ENCODE measurements at places on chromosomes 4 and X. TPM values are rescaled to one million over a fixed set of nuclear protein-coding genes. Genes with fewer than 3 reads are reported as not detected.
A peak's percentile ranks its signal among the peaks of the same experiment; 100 is the strongest.

GRCh38 chr4:11814758-11815157 lies 386.1 kb upstream of the HS3ST1 start:
- no peak for DNase-seq

- no peak for DNase-seq
Observed at GRCh38 chrX:427812-428725, 41.4 kb upstream of the PPP2R3B start.

- DNase-seq: no peak
Observed at GRCh38 chrX:6941041-6941440, 206.5 kb upstream of the STS start.

Gene VSIG1
- 0.31 TPM for polyA plus RNA-seq

DNA sequence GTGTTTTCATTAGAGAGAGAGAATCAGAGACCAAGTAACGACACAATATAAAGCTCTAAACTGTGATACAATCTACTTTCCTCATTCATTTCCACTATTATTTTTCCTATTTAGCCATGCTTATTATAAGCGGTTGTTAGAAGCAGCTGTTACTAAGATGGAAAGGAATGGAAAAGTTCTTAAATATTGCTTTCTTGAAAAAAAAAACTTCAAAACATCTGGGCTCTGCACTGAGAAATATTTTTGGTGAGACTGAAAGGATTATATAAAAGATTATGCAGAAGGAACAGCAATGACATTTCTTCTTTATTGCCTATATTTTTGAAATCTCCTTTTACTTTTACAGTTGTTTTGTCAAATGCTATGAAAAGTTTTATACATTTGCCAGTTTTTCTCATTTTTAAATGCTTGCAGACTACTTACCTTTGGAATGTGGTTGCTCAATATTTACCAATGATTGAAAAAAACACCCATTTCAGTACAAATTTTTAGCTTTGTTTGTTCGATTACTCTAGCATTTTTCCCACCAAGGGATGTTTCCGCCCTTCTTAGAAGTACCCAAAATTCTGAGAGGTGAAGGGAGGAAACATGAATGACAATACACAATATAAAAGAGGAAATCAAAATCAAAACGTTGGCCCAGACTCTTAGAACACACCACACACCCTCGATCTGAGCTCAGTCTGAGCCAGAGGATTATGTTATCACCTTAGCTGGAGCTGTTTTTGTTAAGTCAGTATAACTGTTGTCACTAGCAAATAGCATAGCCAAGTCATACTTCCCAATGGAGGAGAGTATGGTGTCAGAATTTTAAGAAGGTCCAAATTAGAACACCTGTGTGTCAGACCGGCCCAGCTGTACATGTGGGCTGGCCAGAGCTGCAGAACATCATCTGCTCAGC lies 18.4 kb downstream of the DKK2 start:
- no peak for DNase-seq

- no peak for DNase-seq
Observed at GRCh38 chr4:579543-580175, 3.6 kb upstream of the TMEM271 start.

DNA sequence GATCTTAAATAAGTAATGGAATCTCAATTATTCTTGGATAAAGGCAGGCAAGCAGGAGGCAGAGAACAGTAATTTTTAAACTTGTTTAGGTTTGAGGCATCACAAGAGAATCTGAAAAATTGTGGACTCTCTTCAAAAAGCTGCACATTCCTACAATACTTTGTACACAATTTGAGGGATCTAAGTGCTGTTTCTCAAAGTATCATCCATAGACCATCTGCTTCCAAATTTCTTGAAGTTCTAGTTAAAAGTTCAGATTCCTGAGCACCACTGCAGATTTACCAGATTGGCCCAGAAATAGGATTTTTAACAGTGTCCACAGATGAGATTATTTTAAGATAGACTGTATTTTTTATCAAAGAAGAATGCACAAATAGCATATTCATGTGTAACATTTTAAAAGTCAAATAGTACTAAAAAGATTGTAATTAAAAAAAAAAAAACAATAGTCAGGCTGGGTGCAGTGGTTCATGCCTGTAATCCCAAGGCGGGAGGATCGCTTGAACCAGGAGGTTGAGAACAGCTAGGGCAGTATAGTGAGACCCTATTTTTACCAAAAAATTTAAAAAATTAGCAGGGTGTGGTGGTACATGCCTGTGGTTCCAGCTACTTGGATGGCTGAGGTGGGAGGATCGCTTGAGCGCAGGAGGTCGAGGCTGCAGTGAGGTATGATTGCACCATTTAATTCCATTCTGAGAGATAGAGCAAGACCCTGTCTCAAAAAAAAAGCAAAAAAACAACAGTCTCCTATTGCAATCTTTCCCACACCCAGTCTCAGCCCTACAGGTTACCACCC lies 14.2 kb upstream of the FNIP2 start:
- DNase-seq: no peak

DNA sequence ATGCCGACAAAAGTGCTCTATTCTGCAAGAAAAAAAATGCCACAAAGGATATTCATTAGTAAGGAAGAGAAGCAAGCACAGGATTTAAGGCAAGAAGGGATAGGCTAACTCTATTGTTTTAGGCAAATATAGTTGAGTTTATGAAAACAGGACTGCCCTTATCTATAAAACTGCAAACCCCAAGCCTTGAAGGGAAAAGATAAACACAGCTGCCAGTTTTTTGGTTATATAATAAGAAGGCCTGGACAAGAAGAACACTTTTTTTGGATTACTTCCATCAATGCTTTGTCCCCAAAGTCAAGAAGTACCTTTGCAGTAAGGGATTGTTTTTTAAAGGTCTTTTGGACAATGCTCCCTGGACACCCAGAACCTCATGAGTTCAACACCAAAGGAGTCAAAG lies 45.4 kb upstream of the WWC2 start:
- DNase-seq: no peak

Gene SSX2B
- polyA plus RNA-seq: not detected

DNA sequence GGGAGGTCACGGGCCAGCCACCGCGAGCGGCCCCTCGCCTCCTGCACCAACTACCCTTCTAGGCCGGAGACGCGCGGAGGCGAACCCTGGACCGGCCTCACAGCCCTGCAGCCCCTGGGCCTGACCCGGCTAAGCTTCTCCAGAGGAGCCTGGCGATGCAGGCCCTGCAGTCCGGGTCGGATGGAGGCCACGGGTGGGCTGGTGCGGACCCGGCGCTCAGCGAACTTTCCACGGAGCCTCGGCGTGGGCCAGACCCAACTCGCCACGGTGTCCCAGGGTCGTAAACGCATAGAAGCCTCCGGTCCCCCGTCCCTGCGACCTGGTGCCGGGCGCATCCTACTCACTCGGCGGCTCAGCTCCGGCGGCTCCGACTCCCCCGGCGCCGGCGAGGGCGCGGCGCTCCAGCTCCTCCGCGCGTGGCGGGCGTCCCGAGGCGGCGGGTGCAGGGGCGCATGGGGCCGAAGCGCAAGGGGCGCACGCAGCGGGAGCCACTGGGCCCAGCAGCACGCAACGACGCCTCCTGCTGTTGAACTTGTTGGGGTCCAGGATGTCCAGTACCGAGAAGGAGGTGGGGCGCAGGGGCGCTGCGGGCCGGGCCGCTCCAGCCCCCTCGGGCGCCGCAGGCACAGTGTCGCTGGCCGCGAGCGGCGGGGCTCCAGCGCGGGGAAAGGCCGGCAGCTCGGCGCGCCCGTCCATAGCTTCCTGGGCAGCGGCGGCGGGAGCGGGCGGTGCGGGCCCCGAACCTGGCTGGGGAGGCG lies 427 bp downstream of the NKX1-1 start:
- no peak for DNase-seq

Gene BTC
- polyA plus RNA-seq: 7.2 TPM

DNA sequence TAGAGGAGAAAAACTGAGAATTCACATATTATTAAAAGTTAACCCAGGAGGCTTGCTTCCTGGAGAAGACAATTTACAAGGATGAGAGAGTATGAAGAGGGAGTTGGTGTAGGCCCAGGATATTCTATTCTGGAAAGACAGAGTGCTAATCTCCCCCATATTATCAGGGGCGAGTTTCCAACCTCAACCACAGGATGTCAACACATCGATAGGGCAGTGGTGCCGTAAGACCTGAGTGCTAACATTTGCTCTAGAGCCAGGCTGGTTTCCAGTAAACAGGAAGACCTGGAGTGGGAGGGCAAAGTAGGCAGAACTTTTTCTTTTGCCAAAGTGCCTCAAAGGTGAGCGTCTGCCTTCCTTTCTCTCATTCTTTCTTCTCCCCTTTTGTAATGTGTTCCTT lies 2.8 kb upstream of the AWAT1 start:
- no peak for DNase-seq

GRCh38 chr4:2643555-2643954 lies 107.1 kb downstream of the FAM193A start:
- DNase-seq: no peak

DNA sequence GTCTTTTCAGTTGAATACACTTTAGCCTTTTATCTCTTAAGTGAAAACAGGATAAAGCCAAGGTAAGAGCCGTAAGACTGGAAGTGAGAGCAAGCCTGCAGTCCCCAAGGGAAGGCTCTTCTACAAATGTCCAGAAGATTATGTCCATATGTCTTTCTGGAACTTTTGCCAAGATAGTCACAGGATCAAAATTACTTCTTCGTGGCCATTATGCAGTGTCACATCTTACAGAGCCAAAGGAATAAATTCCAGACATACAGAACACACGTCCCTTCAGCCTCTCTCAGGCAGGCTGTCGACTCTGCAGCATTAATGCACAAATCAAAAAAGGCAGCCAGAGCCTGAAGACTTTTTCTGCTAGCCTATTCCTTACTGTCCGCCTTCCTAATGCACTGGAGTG lies 10.9 kb upstream of the GATB start:
- peak; percentile 8 for DNase-seq

GRCh38 chr4:88008743-88009171 lies 1.3 kb downstream of the PKD2 start:
- no peak for DNase-seq
